ENCODE measurements at places on chromosomes 13 and 19.

GRCh38 chr13:32624441-32624840, 38.2 kb downstream of the PDS5B start:
- DNase-seq, result no peak

- DNase-seq, result no peak
Measured at GRCh38 chr13:112587212-112587763, 665 bp downstream of the TUBGCP3 start.

DNA sequence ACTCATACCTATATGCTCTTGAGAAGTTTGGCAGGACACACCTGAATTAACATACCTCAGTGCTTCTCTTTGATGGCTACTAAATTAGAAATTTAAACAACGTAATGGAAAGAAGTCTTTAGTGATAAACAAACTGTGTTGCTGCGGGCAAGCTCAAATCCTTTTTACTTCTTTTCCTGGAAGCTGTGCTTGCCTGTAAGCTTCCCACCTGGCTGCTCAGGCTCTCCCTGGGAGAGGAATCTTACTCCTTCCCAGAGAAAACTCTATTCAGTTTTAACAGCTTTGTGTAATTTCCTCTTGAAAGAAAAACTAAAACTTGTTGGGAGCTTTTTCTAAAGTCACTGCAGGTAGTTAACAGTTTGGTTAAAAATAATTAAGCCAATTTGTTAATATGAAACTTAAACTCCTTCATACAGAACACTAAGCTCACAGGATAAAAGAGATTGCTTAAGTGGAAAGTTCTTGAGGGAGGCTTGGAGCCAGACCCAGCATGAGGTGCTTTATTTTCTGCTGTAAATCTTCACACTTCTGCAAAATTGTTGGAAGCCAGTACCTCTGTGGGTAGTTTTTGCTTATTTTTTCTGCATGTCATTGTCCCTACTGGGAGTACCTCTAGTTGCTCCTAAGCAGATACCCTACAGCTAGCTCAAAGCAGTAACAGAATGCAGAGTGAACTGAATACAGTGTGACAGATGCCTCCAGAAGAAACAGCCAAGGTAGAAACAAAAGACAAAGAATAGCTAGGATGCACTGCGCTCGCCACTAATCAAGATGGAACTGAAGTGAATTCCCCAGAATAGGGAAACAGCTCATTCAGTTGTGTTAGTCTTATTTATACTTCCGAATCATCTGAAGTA, 1253.0 kb downstream of the PCDH17 start:
- DNase-seq, result peak; percentile 20

- no peak for DNase-seq
Measured at GRCh38 chr13:52686376-52686775, 33.7 kb downstream of the SUGT1 start.

- no peak for DNase-seq
Measured at GRCh38 chr19:56126983-56127780, 6.1 kb upstream of the ZNF787 start.

DNA sequence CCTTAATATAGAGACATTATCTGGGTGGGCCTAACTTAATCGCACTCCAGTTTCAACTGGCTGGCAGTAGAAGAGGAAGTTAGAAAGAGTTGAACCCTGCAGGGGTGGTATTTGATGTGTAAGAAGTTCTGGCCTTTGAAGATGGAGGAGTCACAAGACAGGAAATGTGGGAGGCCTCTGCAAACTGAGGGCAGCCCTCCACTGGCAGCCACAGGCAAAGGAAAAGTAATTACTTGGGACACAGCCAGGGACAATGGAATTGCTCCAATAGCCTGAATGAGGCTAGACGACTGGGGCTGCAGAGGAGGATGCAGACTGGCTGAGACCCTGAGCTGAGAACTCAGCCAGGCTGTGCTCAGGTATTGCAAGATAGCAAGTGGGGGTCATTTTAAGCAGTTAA, 703.3 kb upstream of the ARGLU1 start:
- DNase-seq, result no peak

DNA sequence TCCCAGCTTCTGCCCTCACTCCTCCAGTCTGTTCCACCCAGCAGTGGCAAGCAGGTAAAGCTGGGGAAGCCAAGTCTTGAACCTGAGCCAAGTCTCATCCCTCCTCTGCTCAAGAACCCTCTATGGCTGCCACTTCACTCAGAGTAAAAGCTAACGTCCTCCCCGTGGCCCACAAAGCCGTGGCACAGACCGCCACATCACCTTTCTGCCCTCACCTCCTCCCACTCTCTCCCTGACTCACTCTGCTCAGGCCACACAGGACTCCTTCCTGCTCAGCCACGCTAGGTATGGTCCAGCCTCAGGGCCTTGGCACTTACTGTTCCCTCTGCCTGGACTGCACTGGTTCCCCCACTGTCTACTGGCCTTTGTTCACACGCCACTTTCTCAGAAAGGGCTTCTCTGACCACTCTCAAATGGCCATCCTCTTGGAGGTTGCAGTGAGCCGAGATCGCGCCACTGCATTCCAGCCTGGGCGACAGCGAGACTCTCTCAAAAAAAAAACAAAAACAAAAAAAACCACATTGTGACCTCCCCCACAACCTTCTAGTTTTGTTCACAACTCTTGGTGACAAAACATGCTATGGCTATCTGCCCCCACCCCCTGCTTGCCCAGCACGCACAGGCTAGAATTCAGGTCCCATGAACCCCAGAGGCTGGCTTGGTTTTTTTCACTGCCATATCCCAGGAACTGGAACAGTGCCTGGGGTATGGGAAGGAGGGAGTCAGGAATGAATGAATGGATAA, 15.8 kb downstream of the NDUFB7 start:
- no peak for DNase-seq

GRCh38 chr19:46493236-46494145, 2.2 kb downstream of the PNMA8B start:
- no peak for DNase-seq

GRCh38 chr19:3359015-3359918, 7.1 kb upstream of the NFIC start:
- no peak for DNase-seq

- no peak for DNase-seq
Measured at GRCh38 chr13:24381541-24382265, 72.3 kb downstream of the C1QTNF9 start.

All from left renal cortex interstitium (tissue), 4 donors.